Right cardiac atrium (tissue), 5 donors: ENCODE measurements at places on chromosomes 4 and X. TPM values are rescaled to one million over a fixed set of nuclear protein-coding genes. Genes with fewer than 3 reads are reported as not detected.

- DNase-seq: no peak
These were observed 14.2 kb downstream of the LRP2BP start for GRCh38 chr4:185381288-185382196.

Gene ITIH6
- not detected for total RNA-seq

GRCh38 chr4:158580064-158580463, 58.4 kb downstream of the RXFP1 start:
- no peak for DNase-seq

- no peak for DNase-seq
These were observed 36.0 kb upstream of the TTC29 start for GRCh38 chr4:146981651-146982050.

DNA sequence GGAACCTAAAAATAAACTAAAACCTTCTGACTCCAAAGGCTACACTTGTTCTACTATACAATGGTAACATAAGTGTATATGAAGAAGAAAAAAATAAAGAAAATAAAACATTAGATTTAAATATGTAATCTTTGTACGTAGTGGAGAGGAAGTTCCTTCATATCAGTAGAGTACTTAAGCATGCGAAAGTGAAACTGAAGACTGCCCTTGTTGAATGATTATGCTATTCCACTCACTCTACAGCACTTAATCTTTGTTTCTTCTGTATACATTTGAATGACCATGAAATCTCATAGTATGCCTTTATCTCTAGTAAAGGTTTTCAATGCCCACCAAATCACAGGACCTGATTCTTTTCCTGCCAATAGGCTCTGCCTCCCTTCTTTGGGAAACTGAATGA, 78.9 kb downstream of the NDST3 start:
- no peak for DNase-seq

DNA sequence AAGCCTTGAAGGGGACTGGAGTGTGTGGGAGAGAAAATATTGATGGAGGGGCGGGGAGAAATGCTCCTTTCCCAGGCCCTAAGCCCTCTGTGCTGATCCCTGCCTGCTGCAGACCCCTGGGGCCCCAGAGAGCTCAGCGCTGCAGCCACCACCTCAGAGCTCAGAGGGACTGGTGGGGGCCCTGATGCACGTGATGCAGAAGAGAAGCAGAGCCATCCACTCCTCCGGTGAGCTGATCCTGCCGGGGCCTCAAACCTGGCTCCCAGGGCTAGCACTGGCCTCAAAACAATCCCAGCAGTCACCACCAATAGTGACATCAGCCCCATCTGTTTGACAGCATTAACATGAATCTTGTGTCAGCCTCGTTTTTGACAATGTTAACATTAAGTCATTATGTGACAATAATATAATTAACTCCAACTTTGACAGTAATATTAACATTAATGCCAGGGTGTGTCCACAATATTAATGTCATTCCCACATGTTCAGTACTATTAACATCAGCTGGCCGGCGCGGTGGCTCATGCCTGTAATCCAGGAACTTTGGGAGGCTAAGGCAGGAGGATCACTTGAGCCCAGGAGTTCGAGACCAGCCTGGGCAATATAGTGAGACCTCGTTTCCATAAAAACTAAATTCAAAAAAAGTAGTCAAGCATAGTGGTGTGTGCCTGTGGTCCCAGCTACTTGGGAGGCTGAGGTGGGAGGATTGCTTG, 5.8 kb downstream of the WAS start:
- DNase-seq: no peak

Gene LPAR4
- 0.51 TPM for total RNA-seq

Gene RCHY1
- 56.7 TPM for total RNA-seq

GRCh38 chrX:144335402-144335801, 451.5 kb downstream of the UBE2NL start:
- DNase-seq: no peak

- DNase-seq: no peak
These were observed 837 bp downstream of the NAT8L start for GRCh38 chr4:2059726-2060602.

Gene F8
- total RNA-seq: 42.1 TPM

DNA sequence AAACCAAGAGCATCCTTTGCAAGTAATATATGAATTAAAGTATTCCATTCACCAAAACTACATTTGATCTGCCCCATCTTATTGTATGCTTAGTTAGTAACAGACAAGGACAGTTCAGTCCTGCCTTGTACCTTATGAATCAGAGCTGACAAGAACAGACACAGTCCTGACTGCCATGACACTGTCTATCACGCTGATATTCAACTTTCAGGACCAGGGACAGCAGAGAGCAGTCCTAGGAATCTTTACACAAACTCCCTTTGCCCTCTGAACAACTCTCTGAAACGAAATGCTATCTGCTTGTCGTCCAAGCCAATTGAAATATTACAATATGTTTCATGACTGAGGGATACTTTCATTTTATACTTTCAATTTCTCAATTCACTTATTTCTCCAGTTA, 268.6 kb upstream of the VCX start:
- no peak for DNase-seq

Gene LRCH2
- total RNA-seq: 7.3 TPM

DNA sequence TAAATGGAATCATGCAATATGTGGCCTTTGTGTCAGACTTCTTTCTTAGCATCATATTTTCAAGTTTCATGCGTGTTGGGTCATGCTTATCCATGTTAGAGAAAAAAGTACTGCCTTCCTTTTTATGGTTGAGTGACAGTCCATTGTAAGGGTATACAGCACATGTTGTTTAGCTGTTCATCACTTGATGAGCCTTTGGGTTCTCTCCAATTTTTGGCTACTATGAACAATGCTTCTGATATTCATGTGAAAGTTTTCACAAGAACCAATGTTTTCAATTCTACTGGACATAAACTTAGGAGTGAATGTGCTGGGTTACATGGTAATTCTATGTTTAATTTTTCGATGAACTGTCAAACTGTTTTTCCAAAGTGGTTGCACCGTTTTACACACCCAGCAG, 28.1 kb upstream of the LNX1 start:
- no peak for DNase-seq

Gene CT83
- not detected for total RNA-seq

DNA sequence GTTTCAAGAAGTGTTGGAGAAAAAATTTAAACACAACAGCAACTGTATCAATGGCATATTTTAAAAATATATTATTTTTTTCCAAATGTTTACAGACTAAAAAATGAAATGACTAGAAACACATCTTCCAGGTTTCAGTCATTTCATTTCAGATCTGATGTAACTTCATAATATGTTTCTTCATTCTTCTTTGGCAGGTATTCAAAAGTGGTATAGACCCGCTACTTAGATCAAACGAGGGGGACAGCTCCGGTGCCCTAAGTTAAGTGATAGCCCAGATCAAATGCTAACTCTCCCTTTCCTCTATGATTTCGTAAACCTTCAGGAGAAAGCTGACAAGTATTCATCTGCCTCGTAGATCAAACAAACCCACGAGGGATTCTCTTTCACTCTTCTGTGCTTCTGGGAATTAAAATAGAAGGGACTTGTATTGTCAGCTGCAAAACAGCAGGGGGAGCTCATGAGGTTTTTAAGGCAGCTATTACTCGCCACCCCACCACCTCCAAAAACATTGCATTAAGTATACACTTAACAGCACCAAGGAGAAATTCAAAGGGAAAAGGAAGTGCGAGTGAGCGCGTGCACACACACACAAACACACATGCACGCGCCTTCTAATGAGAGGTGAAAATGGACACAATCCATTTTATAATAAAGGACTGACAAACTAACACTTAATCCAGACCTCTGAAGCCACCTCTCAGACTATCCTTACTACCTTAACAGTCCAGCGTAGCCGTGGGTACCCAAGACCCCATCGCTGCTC, 21.4 kb downstream of the HELT start:
- peak; percentile 58 for DNase-seq

DNA sequence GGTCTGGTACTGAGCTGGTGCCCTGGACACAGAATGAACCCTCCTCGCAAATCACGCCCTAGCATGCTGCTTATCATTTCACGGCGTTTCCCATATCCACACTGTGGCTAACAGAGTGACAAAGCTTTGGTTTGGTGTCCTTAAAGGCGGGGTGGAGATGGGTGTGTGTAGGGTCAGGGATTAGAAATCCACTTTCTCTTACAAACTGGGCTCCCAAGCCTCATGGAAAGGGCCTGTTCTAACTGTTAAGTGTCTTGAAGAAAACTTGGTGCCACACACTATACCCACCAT, 735 bp upstream of the CHRDL1 start:
- DNase-seq: no peak

Gene UBA6
- 33.4 TPM for total RNA-seq

Gene ASMT
- total RNA-seq: not detected

GRCh38 chr4:32645653-32646052, 1925.5 kb downstream of the PCDH7 start:
- DNase-seq: no peak

Gene ART3
- 72.7 TPM for total RNA-seq

GRCh38 chrX:155766321-155766720, 114.8 kb upstream of the VAMP7 start:
- DNase-seq: no peak

Gene CHM
- total RNA-seq: 14.3 TPM

DNA sequence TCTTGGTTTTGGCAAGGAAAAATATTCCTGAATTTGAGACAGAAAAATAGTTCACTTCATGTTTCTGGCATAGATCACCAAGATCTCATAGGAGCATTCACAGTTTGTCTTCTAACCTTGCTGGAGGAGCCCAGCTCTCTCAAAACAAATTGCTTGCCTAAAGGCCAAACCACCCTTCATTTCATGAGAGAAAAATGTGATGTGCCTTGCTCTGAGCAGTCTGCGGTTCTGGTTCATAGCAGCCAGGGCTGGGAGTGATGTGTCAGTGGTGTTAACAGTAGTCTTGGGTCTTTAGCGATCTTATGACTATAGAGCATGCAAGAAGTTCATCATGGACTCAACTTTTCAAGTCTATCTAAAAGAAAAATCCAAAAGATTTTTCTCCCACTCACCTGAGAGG, 183.3 kb downstream of the DCLK2 start:
- no peak for DNase-seq

DNA sequence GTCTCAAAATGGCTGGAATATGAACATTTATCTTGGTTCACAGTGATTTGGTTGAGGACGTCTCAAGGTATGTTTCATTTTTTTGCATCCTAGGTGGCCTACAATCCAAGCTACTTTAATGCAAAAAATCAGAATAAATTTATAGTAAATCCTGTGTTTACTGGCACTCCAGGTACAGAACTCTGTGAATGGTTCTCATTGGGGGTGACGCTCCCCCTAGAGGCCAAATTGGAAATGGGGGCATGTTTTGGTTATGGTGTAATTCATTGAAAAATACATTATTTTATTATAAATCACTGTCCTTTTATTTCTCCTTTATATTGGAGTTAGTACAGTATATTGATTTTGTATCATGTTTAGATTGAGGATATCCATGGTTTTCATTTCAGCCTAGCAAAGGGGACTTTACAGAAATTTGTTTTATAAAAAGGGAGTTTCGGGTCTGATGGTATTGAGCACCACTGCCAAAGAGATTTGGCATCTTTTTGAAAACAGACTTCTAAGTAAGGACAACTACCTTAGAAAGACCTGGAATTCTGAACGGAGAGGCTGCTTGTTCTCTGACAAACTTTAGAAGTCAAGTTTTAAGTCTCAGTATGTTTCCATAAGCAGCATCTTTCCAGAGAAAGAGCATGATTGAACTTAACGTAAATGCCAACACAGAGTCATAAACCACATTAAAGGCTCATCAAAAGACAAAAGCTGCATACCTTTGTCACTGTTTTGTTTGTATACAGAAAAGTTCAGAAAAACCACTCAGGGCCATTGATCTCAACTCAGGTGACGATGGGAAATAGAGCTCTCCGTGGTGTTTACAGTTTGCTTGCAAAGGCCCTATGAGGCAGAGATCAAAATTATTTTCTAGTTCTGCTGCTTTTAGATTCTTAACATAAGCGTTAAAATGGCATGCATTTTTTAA, 19.4 kb downstream of the MTM1 start:
- no peak for DNase-seq

GRCh38 chrX:43707812-43708548, 51.9 kb downstream of the MAOA start:
- DNase-seq: peak; percentile 54

- no peak for DNase-seq
These were observed 157.8 kb downstream of the ANTXR2 start for GRCh38 chr4:79915246-79915645.

- DNase-seq: no peak
These were observed 136.2 kb upstream of the BMPR1B start for GRCh38 chr4:94621491-94622080.

- no peak for DNase-seq
These were observed 507.8 kb upstream of the INTU start for GRCh38 chr4:127124919-127125318.

DNA sequence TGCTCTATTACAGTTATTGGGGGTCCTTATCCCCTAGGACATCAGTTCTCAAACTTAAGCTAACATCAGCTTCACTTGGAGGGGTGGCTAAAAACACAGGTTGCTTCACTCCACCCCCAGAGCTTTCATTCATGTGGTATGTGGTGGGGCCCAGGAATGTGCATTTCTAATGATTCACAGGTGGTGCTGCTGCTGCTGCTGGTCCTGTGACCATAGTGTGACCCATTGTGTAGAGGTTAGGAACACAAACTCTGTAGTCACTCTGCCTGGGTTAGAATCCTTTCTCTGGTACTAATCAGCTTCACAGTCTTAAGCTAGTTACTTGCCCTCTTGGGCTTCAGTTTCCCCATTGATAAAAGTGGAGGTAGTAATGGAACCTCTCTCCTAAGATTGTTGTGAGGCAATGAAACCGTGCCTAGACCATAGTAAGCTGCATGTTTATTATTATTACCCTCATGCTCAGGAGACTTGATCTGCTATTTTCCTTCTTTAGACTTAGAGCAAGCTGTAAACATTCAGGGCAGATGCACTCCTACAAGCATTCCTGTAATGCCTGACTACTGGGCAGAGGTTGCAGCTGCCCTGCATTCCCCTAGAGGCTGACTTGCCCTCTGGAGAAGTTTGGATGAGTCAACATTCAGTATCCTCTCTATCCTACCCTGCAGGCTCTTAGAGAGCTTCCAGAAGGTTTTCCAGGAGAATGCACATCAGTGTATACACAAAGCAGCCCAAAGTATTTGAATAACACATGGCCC, 94.1 kb upstream of the ACSL4 start:
- no peak for DNase-seq
